ENCODE measurements at places on chromosomes 7 and 10.

- no peak for DNase-seq
Measured at GRCh38 chr7:43072530-43072929, 39.9 kb upstream of the HECW1 start.

GRCh38 chr10:86953747-86954680 is 3.4 kb downstream of the MMRN2 start:
- DNase-seq, result no peak

GRCh38 chr10:104254493-104255310 is at the start of gene GSTO1:
GSTO1 (plus strand) TSS chr10:104254892; CDS start chr10:104254929, 37 bp downstream.
- DNase-seq, result peak; percentile 35

DNA sequence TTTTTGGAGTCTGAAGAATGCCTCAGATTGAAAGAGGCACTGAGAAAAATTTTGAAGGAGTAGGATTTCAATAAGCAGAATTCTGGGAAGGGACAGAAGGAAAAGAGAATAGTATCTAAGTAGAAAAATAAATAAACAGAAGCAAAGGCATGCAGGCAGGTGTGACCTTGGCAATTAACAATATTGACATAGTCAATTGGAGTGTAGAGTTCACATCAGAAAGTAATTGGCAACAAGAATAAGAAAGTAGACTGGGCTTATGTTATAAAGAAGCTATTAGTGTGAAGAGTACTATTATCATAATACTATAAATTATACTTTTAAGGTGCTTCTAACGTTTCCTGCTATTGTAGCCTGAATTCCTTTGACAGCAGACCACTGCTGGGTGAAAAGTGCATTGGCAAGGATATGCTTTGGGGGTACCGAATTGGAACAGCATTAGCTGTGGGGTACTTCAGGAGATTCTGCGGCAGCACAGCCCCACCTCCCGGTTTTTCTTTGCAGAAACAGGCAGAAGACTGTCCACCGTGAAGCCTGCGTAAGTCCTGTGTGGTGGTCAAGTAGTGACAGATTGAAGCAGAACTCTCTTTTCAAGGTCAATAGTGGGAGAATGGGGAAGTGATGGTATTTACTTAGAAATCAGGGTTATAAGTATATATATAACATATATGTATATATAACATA is 357.0 kb downstream of the THSD7A start:
- no peak for DNase-seq

DNA sequence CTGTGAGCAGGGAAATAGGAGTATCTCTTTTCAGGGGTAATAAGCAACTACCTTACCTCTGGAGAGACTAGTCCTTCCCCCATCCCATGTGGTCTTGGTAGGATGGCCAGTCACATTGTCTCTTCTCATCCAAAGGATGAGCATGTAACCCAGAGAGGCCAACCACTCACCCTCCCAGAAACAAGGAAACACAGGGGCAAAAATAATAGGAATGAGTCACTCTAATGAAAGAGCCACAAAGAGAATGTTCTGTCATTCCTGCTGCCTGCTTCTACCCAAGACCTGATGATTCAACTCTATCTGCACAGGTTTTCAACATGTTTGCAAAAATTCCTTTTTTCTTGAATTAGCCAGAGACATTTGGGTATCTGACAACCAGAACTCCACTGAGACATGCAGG is 99.3 kb upstream of the NFE2L3 start:
- no peak for DNase-seq

DNA sequence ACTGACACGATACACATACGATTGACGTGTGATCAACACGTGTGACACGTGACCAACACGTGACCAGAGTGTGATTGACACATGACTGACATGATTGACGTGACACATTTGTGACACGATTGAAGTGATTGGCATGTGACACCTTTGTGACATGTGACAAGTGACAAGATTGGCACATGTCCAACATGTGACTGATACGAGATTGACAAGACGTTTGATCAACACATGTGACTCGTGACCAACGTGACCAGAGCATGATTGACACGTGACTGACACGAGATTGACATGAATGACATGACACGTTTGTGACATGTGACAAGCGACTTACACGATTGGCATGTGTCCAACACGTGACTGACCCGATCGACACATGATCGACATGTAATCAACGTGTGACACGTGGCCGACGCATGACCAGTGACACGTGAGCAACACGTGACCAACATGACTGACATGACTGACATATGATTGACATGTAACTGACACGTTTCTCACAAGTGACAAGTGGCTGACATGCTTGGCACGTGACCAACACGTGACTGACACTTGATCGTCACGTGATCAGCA is 22.0 kb downstream of the CRPPA start:
- no peak for DNase-seq

DNA sequence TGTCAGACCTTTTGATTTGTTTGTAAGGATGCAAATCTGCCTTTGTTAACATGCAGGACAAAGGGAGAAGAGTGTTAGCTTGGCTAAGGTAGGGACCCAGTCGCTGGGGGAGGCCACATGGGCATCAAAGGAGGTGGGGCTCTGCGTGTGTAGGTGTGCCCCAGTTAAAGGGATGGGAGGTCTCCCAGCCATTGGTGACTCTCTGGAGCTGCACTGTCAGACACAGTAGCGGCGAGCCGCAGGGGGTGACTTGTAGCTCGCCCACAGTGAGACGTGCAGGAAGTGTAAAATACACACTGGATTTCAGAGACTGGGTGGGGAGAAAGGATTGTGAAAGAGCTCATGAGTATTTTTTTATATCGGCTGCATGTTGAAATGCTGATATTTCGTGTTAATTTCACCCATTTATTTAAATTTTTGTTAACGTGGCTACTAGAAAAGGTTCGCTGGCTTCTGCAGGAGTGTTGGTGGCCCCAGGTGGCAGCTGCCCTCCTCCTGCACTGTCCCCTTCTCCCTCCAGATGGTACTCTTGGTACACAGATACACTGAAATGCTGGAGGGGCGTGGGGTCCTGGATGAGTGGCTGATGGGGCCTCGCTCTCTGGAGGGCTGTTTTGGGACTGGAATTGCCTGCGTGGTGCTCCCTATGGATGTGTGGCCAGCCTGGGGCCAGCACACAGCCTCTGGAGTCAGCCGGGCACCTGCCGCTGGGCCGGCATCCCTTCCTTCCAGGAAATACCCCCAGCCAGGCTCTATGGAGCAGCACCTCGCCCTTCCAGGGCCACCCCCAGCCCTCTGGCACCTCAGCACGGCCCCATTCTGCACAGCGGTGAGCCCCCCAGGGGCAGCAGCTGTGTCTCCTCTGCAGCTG is 59.2 kb downstream of the LHPP start:
- no peak for DNase-seq

DNA sequence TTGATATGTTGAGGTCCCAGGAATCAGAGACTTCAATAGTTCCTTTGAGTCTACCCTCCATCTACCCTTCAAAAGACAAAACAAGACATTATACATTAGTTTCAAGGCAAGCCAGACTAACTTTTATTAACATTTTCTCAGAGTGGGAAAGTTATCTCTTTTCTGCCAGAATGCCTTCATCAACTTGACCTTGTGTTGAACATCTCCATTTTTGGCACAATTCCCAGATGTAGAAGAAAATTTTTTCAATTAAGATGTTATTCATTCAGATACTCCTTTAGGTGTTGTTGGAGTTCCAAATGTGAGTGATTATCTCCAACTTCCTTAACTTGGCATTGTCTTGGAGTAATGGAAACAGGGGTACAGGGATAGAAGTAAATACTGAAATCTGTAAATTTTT is 59.1 kb downstream of the NRF1 start:
- no peak for DNase-seq
